Right ventricle myocardium inferior (tissue), 1 donor: ENCODE measurements at places on chromosomes 5 and 9. TPM values are rescaled to one million over a fixed set of nuclear protein-coding genes. Genes with fewer than 3 reads are reported as not detected.

- DNase-seq: no peak
Observed at GRCh38 chr5:132370971-132371602, 1.6 kb downstream of the SLC22A5 start.

DNA sequence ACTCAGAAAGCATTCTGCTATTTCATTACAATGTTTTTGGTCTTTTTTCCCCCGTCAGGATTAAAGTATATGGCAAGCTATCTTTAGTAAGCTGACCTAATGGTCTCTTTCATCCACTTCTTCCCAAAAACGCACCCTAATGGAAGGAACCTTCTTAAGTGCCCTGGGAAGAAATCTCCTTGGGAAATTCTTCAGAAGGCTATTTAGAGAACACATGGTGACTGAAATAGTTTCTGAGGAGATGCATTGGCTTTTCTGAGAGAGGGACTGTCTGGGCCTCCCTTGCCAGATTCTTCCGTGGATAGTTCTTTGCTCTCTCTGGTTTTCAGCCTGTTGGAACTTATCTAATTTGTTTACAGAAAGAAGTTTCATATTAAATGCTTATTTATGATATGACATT, 524.1 kb upstream of the MEF2C start:
- DNase-seq: no peak

GRCh38 chr5:166302166-166302565, 1989.3 kb upstream of the WWC1 start:
- no peak for DNase-seq

DNA sequence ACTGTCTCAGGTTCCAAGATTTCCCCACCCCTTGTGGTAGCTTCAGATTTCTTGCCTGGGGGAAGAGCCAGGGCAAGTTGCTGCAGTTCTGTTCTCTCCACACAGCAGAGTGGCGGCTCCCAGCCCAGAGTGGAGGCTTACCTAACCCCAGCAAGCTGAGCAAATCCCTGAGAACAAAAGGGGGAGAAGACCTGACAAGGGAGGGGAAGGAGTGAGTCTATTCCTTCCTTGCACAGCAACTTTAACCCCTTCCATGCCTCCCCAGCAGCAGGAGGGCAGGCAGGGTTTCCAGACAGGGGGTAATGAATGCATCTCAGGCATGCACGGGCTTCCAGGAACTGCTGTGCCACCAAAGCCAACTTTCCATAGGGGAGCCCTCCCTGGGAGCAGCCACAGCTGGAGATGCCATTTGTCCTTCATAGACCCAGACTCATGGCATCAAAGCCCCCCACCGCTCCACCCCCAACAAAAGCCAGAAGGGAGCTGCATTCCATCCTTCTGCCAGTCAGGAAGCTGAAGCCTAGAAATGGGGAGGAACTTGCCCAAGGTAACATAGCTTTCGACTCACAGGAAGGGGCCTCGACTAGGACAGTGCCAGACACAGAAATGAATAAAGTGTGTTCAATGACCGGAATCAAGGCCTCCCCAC, 28.8 kb upstream of the FAT2 start:
- no peak for DNase-seq

DNA sequence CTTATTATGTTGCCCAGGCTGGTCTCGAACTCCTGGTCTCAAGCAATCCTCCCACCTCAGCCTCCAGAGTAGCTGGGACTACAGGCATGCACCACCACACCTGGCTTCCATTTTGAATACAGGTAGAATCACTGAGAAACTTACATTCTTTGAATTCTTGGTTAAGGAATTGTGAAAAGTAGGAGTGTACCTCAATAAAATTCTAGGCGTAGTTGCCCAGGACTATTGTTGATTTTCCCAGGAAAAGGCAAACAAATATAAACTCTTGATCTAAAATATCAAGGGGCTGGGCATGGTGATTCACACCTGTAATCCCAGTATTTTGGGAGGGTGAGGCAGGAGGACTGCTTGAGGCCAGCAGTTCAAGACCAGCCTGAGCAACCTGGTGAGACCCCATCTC, 16.8 kb upstream of the DMXL1 start:
- no peak for DNase-seq

GRCh38 chr5:133990396-133990795, 14.4 kb downstream of the VDAC1 start:
- no peak for DNase-seq

DNA sequence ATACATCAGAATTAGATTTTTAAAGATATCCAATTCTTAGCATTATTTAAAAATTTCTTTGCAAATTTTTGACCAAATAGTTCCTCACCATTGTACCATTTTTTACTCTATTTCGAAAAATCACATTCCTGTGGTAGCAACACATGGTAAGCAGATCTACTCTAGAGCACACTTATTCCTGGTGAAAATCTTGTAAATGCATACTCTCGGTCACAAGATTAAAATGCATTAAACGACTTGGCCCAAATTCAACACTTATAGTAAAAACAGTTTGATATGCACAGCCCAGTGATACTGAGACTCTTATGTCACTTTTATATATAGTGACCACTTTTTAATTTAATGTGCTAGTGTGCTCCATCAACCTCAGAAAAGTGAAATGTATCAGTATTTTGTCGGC, 208.8 kb upstream of the TARS1 start:
- no peak for DNase-seq

DNA sequence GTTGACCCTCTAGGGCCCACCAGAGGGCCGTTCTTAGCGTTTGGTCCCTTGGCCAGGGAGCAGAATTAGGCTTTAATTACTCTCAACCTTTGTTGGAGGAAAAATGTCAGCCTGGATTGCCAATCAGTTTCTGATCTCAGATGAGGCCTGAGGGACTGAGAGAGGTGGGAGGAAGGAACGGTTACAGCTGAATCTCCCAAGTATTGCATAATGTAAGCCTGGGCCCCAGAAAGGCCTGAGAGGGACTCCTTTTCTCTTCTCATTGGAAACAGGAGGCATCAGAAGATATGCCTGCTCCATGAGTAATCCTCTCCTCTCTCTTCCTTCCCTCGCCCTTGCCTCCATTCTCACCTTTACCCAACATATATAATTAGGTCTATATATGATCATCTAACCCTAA, 105.7 kb downstream of the INSYN2B start:
- no peak for DNase-seq

DNA sequence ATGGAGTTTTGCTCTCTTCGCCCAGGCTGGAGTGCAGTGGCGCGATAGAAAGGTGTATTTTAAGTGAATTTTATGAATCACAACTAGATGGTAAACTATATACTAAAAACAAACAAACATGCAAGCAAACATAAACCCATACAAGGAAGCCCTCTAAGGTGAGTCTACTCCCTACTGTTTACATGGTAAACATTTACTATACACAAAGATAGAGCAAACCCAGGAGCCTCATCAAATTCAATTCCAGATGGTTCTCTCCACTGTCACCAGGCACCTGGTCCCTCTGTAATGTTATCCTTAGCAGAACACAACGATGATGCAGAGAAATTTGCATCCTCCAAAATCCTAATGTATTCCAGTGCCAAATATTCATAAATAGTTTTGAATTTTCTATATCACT, 17.9 kb downstream of the ANKH start:
- no peak for DNase-seq

GRCh38 chr5:169538944-169539343, 44.6 kb upstream of the SPDL1 start:
- no peak for DNase-seq

DNA sequence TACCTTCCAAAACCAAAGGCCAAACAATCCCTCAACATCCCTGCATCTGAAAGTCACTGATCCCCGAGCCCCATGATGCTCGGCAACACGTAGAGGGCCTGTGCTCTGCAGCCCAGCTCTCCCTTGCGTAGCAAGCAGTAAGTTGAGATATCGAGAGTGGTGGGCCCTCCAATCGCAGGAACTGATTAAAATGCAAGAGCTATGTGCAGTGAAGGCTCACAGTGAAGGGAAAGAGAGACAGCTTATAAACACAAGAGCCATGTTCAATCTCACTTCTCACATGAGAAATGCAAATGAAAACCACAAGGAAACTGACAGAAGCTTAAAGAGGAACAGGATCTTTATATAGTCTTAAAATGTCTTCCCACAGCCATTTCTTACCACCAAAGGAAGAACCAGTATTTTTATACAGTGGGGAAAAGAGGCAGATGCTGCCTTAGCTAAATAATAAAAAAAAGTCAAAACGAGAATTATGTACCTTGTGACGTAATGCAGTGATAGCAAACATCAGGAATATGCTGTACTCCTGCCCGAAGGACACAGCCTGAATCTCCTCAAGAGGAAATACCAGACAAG, 24.6 kb downstream of the TTF1 start:
- DNase-seq: no peak

- DNase-seq: no peak
Observed at GRCh38 chr5:3122985-3123762, 371.7 kb upstream of the IRX2 start.

DNA sequence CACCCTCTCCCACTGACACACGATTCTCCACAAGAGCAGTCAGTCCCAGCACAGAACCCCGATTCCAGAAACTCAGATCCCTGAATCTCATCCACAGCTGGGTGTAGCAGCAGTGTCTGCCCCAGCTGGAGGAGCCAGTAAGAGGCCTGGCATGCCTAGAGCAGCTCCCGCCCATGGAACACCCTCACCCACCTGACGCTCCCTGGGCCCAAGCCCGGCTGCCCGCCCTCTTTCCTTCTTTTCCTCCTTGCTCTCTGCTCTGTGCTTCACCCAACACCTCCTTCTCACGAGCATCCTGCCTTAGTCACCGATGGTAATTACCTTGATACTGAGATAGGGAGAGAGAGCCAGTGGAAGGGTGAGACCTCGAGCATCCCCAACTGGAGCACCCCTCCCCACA, 8.7 kb downstream of the PCDH1 start:
- DNase-seq: no peak

DNA sequence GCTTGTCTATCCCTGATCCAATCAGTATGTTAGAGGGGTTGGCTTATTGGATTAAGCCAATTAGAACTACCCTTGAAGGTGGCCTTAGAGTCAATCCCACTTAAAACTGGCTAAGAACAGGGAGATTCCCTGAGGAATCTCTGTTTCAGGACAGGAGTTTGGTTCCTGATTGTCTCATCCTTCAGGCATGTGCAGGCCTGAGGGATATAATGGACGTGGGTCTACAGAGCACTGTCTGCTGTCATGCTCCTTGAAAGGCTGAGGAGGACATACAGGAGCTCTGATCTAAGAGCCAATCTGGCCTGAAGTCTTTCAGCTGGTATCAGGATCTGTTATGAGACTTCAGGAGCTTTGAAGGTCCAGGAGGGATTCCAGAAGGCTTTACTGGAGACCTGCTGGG, 36.2 kb upstream of the PRXL2C start:
- DNase-seq: no peak

GRCh38 chr5:132142459-132142858, 68.9 kb downstream of the CSF2 start:
- DNase-seq: no peak

DNA sequence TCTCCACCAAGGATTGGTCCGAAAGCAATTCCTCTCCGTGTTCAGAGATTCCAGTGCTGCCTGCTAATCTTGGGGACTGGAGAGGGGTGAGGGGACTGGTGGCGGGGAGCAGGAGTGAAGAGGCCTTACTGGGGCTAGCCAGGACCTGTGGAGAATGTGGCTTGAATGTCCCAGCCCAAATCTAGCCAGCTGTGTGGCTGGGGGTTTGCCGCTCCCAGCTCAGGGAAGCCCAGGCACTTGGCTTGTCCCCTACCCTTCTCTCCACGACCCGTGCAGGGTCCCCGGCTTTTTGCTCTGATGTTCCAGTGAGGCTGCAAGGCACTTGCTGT, 2.4 kb downstream of the N4BP3 start:
- DNase-seq: no peak

GRCh38 chr9:35158501-35159280, 3.1 kb upstream of the UNC13B start:
- no peak for DNase-seq

DNA sequence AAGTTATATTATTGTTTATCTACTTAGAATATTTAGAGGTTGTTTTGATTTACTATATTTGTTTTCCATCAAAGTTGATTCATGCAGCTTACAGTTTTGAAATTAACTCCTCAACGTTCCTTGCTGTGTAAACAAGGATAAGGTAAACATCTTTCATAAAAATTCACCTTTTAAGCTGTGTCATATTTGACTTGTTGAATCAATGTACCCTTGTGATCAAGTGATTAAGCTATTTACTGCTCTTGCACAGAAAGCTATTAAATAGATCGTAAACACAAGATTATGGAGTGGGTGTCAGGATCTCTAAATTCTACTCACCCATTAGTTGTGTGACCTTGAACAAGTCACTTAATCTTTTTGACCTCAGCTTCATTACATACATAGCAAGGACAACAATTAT, 2054.0 kb upstream of the NUDT12 start:
- DNase-seq: no peak

GRCh38 chr9:117757561-117758190, 53.5 kb downstream of the TLR4 start:
- no peak for DNase-seq

GRCh38 chr5:95818181-95819147, 4.1 kb downstream of the GLRX start:
- DNase-seq: no peak

DNA sequence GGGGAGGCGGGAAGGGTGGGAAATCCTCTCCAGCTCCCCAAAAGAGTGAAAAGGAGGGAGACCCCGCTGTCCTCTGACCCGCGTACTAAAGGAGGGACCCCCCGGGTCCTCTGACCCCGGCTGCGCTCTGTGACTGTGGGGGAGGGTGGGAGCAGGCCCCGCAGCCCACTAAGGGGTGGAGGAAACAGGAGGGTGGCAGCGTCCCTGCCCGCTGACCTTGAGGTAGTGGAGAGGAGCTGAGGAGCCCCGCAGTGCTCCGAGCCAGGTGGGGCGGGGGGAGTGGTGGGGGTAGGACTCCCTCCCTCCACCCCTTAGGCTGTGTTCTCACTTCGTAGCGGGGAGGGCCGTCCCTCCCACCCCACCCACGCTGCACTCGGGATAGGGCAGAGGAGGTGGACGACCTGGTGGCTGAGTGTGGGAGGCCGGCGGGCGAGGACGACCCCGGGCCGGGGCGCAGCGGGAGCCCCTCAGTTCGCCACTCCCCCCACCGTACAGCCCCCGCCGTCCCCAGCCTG, 449 bp upstream of the ADCY2 start:
- no peak for DNase-seq

- DNase-seq: no peak
Observed at GRCh38 chr9:87701491-87701890, 24.4 kb upstream of the CTSL start.

The SLC34A1 gene
- not detected for total RNA-seq

The ALDH7A1 gene
- total RNA-seq: 35.5 TPM

The NAIP gene
- 5.5 TPM for total RNA-seq

The RASGEF1C gene
- 0.49 TPM for total RNA-seq

The ASB6 gene
- total RNA-seq: 9.3 TPM

The SOHLH1 gene
- not detected for total RNA-seq

The TMEM232 gene
- total RNA-seq: 1.4 TPM

The ACOT12 gene
- total RNA-seq: not detected

The GRAMD2B gene
- total RNA-seq: 29.3 TPM

The MSMP gene
- total RNA-seq: not detected

The SLC23A1 gene
- total RNA-seq: not detected

The ECSCR gene
- total RNA-seq: 21.4 TPM

The DIPK1B gene
- 16.4 TPM for total RNA-seq

The PCDHGA11 gene
- 4.5 TPM for total RNA-seq

The ELAVL2 gene
- total RNA-seq: not detected

The DMGDH gene
- 2.0 TPM for total RNA-seq

The TRIP13 gene
- total RNA-seq: 0.38 TPM
